ENCODE measurements at places on chromosomes 16 and 17.

DNA sequence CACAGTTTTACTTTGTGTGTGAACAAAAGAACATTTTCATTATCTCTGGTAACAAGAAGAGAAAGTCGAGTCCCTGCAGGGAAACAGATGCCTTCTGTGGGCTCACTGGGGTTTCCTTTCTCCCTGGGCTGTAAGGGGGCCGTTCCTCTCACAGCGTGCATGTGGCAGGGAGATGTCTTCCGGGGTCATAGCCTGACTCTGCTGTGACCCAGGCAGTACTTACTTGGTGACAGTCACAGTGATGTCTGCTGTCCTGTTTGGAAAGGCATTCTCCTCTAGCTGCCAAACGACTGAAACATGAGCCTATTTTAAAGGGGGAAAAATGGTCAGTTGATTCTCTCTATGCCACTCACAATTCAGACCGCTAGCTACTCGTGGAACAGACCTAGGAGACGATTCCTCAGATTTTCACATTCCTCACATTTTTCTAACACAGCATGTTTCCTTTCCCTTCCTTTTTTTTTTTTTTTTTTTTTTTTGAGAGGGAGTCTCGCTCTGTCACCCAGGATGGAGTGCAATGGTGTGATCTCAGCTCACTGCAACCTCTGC, 7.3 kb downstream of the HASPIN start:
- DNase-seq = no peak

DNA sequence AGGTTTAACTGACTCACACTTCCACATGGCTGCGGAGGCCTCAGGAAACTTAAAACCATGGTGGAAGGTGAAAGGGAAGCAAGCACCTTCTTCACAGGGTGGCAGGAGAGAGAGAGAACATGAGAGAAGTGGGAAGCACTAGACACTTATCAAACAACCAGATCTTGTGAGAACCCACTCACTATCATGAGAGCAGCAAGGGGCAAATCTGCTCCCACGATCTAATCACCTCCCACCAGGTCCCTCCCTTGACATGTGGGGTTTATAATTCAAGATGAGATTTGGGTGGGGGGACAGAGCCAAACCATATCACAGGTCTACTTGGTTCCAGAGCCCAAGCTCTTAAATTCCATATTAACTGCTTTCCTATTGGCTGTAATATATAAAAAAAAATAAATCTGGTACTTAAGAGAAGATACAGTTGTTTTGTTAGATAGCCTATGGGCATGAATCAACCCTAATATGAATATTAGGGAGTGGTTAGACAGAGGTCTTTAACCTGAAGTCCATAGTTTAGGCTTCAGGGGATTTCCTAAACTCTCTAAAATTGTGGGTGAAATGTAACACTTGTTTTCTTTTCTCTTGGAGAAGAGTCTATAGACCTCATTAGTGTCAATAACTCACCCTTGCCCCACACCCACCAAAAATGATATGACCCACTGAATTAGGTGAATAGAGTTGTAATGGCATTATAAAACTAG, 56.7 kb downstream of the SKAP1 start:
- DNase-seq = no peak

- DNase-seq = no peak
Observed at GRCh38 chr17:61157246-61157886, 242.3 kb upstream of the TBX2 start.

DNA sequence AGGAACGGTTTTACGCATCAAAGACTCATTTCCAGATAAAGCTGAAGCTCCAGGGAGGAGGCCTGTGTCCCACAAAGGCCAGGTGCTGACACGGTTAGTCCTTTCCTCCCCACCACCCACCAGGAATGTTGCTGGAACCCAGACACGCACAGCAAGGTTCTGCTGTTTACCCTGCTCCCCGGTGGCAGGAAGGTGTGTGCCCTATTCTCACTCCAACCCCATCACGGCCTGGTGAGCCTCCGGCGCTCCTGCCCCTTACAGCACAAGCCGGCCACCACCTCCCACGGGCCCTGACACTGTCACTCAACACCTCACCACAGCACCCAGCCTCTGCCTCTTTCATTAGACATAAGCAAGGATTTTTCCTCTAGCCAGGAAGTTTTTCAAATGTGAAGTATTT, 47.8 kb downstream of the ANKRD11 start:
- DNase-seq = no peak

GRCh38 chr17:16255481-16255921, 38.5 kb downstream of the PIGL start:
- DNase-seq = no peak

- no peak for DNase-seq
Observed at GRCh38 chr16:54026456-54026855, 260.1 kb downstream of the IRX3 start.

DNA sequence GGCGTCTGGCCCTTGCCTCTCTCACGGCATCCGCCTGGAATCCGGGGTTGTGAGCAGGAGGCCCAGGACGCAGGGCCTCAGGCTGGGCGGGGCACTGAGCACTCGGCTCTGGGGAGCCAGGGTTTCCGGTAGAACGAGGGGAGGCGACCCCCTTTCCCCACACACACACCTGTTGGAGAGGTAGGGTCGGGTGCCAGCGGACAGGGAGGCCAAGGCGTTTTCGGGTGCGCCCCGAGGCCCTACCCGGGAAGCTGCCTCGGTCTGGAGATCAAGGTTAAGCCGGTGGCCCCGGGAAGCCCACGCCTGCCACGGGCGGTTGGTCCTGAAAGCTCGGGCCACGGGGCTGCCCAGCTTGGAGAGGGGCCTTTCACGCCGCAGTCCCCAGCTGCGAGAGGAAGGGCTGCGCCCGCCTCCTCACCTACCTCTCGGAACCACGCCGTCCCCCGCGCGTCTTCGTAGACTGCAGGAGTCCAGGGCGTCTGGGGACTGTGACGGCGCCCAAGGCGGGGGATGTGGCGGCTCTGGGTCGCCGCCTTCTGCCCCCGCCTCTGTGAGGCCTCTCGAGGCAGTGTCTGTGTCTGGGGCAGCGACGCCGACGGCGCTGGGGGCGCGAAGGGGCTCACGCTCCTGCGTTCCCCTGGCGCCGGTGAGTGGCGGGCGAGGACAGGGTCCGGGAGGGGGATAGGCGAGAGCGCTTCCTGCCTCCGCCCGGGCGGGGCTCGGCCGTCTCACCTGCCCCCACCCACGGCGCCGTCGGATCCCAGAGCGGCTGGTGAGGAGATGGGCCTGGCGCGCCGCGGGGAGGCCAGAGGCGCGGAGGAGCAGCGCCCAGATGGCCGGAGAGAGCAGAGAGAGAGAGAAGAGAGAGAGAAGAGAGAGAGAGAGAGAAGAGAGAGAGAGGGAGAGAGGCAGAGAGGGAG, 20.3 kb upstream of the HOXB9 start:
- DNase-seq = peak; percentile 18

GRCh38 chr16:72829846-72830775, 217.8 kb downstream of the ZFHX3 start:
- no peak for DNase-seq

GRCh38 chr17:7511108-7511507, 26.9 kb downstream of the POLR2A start:
- DNase-seq = no peak

DNA sequence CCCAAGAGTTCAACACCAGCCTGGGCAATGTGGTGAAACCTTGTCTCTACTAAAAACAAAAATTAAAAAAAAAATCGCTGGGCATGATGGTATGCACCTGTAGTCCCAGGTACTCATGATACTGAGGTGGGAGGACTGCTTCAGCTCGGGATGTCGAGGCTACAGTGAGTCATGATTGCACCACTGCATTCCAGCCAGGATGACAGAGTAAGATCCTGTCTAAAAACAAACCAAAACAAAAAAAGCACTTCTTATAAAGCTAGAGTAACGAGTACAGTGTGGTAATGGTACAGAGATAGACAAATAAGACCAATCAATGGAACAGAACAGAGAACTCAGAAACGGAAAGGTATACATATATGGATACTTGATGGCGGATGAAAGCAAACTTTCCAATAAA, 4.4 kb downstream of the NSMCE1 start:
- no peak for DNase-seq

- no peak for DNase-seq
Observed at GRCh38 chr17:54662978-54663876, 237.4 kb upstream of the TOM1L1 start.

DNA sequence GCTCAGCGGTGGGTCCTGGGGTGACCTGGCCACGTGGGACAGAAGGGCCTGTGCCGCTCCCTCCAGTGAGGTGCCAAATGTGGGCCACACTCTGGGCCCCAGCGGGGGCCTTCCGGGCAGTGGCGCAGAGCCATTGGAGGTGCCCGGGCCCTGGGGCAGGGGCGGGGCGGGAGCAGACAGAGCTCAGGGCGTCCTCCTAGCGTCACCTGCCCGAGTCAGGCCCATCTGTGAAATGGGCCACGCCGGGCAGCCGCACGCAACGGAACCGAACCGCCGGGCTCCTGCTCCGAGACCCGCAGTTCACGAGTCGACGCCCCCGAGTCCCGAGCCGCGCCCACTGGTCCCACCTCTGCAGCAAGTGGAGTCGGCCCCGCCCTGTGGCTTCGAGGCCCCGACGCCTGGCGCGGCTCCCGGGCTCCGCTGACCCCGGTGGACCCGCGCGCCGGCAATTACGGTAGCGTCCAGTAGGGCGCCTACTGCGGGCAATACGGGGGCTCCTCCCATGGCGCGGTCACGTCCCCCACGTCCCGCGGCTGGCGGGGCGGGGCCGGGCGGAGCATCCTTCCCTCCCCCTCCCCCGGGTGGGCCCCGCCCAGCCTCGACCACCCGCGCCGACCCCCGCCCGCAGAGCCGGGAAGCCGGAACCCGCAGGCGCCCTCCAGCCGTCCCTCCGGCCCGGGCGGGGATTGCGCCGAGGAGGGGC, 1.9 kb downstream of the SLC16A3 start:
- peak; percentile 68 for DNase-seq

GRCh38 chr17:49817993-49818392, 29.5 kb downstream of the KAT7 start:
- DNase-seq = peak; percentile 72

GRCh38 chr17:61401389-61402072, 1.9 kb downstream of the TBX2 start:
- DNase-seq = no peak

DNA sequence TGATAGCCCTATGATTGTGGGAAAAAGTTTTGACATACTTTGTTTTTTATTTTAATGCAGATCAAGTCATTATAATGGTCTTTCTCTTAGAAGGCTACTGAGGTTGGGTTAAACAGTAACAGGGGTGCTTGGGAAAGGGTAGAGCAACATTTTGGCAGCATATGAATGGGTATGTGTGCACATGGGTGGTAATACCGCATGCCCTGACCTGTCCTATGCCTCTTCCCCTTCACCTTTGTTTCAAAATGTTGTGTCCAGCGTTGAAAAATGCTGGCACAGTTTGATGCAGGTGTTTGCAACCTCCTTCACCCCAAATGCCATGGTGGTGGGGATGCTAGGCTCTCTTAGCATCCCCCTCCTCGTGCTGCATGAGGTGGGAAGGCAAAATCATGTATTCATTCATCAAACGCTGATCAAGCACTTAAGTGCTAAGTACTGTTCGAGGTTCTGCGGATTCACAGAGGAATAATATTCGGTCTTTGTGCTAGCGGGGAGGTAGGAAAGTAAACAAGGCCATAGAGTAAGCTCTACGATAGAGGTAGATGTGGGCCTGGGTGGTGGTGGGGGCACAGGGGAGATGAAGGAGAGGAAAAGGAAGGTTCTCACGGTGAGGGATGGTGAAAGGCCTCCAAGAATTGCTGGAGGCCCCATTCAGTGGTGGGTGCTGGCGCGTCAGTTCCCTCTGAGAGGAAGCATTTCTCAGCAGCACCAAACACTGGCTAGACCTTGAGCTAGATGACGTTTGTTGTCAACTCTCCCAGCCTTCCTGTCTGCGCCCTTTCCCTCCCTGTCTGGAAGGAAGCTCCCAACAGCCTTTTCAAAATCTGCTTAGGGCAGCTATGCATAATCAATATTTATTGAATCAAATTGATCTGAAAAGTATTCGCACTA, 13.3 kb upstream of the MARCHF10 start:
- no peak for DNase-seq

DNA sequence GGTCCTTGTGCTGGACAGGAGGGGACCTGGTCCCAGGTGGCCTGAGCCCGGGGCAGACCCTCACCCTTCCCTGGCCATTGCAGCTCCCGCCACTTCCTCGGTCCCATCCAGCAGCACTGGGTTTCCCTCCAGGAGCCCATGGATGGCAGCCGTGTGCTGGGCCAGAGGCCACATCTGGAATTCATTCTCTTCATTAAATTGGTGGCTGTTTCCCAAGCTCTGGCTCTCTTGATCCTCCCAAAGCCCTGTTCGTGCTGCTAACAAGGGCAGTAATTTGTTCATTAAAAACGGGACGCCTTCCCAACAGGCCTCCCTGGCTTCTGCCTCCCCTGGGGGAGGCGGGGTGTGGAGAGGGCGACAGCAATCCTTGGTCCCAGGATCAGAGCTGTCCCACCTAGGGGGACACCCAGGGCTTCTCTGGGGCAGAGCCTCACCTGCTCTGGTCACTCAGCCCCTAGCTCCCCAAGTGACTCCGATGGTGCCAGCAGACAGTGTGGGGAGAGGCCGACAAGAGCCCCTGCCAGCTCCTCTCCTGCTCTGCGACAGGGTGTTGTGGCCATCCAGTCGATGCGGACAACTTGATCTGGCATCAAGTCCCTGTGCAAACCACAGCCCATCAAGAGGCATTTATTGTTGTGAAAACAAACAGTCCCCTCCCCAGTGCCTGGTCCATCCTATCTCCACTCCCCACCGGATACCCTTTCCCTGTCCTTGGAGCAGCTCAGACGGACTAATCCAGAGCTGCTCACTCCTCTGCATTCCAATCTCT, 44.0 kb downstream of the SDK2 start:
- DNase-seq = no peak
